ENCODE measurements at places on chromosomes 2 and 18. TPM values are rescaled to one million over a fixed set of nuclear protein-coding genes. Genes with fewer than 3 reads are reported as not detected.
A peak's percentile ranks its signal among the peaks of the same experiment; 100 is the strongest.

GRCh38 chr2:47402555-47402804 is 476 bp upstream of the MSH2 start:
- peak; percentile 43 for DNase-seq

The BCL2 gene
- total RNA-seq, result 0.88 TPM

The DNAH7 gene
- 0.09 TPM for total RNA-seq

The ZNF385B gene
- not detected for total RNA-seq

The ESPNL gene
- total RNA-seq, result not detected

DNA sequence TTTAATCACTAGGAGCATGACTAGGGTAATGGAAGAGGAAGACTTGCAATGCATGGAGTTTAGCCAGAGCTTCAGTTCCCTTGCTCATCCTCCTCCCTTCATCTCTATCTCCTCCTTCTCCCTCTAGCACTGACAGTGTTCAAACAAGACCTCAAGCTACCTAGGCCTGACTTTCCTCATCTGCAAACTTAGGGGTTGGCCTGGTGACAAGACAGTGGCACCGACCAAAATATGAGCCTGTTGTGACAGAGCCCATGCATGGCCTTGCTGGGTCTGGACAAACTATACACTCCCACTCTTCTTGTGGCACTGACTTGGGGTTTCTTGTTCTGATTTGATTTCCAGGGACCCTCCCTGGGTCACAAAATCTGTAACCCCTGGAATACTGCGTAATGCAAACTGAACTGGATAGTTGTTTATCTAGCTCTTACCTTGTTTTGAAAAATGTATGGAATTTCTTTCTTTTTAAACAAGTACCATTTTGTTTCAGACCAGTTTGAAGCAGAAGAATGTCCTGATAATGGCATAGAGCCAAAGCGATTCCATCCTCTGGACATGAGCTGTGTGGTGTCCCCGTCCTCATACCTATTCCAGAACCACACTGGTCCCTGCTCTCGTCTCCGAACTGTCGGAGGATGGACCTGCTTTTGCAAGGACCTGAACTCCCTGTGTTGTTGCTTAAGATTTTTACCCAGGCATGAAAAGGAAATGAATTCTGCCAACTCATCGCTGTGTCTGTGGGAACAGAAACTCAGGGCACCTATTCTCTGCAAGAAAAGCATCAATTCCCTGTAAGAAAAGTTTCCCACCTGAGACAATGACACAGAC is 33.4 kb upstream of the PPP4R1 start:
- peak; percentile 41 for DNase-seq

The DIPK1C gene
- total RNA-seq, result not detected

- peak; percentile 64 for DNase-seq
Measured at GRCh38 chr2:6917071-6917760, at the start of gene RNF144A. TSS of gene RNF144A (plus strand) at chr2:6917412. CDS start at chr2:6996927, 79,515 bp downstream.

The ADGRF3 gene
- total RNA-seq, result not detected

DNA sequence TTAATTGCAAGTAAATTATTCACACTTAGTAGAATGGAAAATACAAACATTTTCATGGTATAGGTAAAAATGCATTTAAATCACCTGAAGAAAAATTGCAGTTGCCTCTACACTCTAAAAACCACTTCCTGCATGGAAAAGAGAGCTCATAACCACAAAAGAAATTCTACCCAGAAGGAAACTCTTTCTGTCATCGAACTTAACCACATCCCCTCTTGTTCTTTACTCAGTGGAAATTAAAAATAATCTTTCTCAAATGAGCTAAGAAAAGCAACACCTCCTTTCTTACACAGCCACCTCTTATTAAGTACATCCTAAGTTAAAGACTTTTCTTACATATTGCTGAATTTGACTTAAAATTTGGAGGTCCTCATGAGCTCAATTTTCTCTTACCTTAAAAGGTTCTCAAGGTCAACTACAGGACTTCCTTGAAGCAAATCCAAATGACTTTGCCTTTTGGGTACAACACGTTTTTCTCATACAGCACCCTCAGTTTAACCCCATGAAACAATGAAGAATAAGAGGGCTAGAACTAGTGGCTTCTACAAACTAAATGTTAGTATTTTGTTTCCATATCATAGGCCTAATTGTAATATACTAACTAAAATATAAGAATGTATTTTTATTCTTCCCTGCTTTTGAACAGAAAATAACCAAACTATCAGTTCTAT is 109.1 kb upstream of the CRIM1 start:
- no peak for DNase-seq

- no peak for DNase-seq
Measured at GRCh38 chr2:9644603-9645002, 13.8 kb upstream of the YWHAQ start.

DNA sequence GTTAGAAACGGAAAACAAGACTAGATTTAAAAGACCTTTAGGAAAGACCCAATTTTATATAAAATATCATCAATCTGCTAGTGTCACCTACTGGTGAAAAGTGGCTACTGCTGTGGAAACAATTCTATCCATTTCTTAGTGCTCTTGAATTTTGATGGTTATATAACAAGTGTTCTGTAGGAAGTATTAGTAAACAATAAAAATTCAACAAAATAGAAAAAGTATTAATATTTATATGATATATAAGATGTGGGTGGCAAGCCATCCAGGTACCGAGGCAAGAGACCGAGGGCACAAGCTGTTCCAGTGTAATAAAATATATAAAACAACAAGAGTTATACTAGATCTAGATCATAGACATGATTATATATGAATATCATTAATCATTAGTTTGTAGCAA is 6.2 kb upstream of the TMEM87B start:
- DNase-seq, result peak; percentile 84

The ALLC gene
- total RNA-seq, result not detected

DNA sequence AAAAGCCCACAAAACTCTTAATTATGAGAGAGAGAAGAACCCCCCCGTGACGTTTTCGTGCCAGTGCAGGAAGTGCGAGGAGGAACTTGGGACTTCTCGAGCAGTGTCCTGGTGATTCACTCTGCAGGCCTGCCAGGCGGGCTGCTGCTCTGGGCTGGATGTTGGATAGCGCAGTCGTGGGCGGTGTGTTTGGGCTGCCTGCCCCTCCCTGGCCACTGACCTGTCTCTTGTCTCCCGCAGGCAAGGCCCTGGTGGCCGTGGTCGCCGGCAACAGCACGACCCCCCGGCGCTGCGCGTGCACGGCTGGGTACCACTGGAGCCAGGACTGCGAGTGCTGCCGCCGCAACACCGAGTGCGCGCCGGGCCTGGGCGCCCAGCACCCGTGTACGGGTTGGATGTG is 29.0 kb downstream of the TNFRSF11A start:
- no peak for DNase-seq

DNA sequence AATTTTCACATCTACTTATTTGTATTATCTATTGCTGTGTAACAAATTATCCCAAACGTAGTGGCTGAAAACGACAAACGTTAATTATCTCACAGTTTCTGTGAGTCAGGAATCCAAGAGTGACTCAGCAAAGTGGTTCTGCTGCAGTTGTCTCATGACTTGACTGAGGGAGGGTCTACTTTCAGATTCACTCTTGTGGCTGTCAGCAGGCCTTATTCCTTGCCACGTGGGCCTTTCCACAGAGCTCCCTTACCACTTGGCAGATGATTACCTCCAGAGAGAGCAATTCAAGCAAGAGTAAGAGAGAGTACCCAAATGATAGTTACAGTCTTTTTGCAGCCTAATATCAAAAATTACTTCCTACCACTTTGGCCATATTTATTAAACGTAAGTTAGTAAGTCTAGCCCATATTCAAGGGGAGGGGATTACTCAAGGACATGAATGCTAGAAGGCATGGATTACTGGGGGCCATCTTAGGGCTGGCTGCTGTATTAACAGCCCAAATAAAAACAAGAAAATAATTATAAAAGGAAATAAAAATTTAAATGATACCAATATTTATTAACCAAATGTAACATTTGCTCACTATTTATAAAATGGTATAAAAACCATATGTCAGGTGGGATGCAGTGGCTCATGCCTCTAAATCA is 48.7 kb upstream of the NBEAL1 start:
- DNase-seq, result peak; percentile 39

The UPP2 gene
- total RNA-seq, result not detected

The CHN1 gene
- 18.5 TPM for total RNA-seq

DNA sequence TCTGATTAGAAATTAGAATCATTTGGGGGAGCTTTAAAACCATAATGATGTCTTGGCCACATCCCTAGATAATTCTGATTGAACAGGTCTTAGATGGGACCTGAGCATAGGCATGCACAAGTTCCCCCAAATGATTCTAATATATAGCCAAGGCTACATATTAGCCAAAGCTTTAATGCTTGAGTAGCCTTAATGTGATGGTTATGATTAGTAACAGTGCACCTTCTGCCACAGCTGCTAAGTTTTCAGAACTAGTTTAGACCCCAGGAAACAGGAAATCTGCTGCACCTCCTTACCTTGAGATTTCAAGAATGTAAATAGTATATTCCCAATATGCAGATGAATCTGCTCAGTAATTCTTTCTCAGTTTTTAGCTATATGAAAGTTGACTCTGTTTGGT is 119.8 kb downstream of the PTPN4 start:
- DNase-seq, result no peak

GRCh38 chr2:199987586-199987985 is 32.2 kb downstream of the MAIP1 start:
- no peak for DNase-seq

DNA sequence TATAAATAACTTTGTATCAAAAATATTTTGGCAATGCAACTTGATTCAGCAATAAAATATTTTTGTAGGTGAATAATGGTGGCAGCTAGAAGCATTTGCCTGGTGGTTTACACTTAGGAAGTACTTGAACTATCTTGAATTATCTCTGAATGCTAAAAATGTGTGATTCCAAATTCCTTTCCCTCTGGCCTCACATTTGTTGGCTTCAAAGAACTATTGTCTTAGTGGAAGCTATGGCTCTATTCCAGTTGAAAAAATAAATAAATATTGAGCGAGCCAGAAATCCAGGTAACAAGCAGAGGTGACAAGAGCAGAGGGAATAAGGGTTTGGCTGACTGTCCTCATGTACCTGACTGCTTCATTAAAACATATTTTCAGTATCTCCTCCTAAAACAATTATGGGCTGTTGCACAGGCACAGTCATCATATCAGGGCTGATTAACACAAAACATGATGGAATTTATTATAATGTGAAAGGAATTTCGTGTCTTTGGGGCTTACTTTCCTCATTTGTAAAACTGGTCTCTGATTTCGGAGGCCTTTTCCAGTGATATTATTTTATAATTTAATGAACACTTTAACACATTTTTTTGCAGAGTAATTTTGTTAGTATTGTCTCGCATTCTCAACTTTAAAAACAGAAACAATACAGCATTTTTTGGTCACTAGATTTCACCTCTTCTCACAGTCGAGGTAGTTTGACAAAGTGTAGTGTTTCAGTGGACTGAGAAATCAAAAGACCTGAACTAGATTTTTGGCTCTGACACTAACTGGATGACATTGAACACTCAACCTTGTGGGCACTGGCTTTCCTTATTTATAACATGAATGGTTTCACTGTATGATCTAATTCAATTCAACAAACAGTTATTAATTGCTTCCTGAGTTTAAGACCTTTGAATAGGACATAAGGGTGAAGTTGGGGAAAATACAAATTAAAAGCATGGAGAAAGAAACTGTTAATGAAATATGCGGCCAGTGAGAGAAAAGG is 7.8 kb upstream of the CAVIN2 start:
- DNase-seq, result peak; percentile 73

- DNase-seq, result no peak
Measured at GRCh38 chr2:48105848-48106247, 199.6 kb upstream of the FBXO11 start.

The UXS1 gene
- total RNA-seq, result 39.5 TPM

DNA sequence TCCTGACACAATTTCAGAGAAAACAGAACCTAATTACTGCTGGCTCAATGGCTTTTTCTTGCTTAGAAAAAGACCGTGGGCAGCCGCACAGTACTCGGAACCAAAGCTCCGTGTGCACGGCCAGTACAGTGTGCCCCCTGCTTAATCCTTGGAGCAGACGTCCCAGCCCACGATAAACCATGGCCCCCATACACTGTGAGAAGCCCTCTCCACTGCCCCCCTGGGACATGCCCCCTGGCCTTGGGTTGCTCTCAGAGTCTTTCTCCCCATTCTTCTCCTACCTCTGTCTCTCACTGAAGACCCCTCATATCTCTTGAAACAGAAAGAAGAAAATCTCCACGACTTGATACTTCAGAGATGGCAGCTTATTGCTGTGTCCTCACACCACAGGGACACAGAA is 44.0 kb downstream of the CYP26B1 start:
- no peak for DNase-seq

The PRKAG3 gene
- total RNA-seq, result not detected

All from dermis blood vessel endothelial cell (primary cell).